ENCODE measurements at places on chromosomes 16 and 17.

DNA sequence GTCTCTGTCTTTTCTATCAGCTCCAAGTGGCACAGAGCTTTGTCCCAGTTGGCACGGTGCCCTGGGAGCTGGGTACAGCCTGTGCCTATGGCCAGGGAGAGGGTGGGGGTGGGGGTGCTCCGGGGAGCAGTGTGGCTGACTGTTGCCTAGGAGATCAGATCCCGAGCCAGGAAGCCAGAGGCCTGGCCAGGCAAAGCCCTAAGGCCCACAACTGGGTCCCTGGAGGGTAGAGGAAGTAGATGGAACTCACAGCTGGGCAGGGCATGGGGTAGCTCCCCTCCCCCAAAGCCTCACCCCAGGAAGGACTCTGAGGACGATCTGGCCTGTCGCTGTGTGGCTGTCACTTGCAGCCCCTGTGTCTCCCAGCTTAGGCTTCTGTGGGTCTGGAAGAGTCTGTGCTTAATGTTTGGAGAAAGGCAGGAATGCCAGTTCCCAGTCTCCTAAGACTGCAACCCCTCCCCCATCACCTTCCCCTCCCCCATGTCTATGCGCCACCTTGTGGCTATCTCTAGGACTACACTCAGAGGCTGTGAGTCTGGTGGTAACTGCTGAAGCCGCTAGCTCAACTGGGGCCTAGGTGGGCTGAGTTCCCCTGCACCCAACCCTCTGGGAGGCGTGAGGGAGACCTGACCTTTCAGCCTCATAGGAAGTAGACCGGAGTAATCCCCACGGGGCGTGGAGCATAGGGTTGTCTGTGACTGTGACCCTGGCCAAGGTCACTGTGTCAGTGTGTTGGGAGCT is 12.6 kb downstream of the THRA start:
- DNase-seq, result peak; percentile 51

- no peak for DNase-seq
These were observed 341.5 kb downstream of the SNX29 start for GRCh38 chr16:12317856-12318537.

DNA sequence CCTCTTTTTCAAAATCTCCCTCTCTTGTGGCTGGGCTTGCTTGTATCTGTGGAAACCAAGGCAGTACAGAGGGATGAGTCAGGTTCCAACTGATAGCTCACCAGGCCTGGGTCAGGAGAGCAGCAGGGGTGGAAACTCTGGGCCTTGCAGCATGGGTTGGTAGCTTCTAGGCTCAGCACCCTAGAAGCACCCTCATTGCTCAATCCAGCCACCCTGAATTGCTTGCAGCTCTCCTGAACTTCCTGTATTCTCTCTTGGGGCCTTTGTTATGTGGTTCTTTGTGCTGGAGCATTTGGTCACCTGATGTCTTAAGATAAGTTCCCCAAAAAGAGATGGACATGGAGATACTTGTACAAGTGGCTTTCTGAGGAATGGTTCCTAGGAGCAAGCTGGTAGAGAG is 169.4 kb downstream of the IRX5 start:
- no peak for DNase-seq

GRCh38 chr17:14125518-14126137 is 56.3 kb downstream of the COX10 start:
- DNase-seq, result no peak

GRCh38 chr16:58741166-58741565 is 7.0 kb upstream of the GOT2 start:
- DNase-seq, result no peak

DNA sequence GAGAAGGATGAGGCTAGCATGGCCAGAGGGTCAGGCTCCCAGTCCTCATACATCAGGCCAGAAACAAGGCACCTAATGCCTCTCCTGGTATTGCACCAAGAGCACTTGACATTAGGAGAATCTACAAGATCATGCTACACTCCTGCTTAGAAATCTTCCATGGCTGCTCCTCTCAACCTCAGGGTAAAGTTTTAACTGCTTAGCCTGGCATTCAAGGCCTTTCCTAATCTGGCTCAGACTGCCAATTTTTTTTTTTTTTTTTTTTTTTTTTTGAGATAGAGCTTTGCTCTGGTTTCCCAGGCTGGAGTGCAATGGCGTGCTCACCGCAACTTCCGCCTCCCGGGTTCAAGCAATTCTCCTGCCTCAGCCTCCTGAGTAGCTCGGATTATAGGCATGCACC is 8.2 kb downstream of the PIP4K2B start:
- no peak for DNase-seq

GRCh38 chr16:57775661-57776469 is 26.4 kb downstream of the KIFC3 start:
- no peak for DNase-seq

DNA sequence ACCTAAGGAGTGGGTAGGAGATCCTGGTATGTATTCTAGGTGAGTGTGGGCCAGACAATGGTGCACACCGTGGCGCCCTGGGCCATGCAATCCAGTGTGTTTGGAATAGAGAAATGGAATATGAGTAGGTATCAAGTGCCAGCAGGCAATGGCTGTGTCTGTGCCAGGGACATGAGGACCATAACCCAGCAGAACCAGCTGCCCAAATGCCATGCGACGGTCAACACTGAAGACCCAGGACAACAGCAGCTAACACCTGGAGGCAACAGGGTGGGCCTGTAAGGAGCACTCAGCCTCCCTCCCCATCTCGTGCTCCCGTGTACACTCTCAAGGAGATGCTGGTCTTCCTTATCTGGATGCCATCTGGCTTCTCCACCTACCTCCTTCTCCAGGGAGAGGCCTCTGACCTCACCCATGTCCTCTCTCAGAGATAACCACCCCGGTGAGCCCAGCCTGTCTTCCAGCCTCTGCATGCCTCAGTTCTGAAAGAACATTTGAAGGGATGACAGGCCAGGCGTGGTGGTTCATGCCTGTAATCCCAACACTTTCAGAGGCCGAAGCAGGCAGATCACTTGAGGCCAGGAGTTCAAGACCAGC is 750 bp upstream of the GSDMB start:
- DNase-seq, result no peak

- no peak for DNase-seq
These were observed 20.0 kb downstream of the NUFIP2 start for GRCh38 chr17:29273924-29274323.

Data from activated CD4-positive, alpha-beta T cell treated with anti-CD3 and anti-CD28 coated beads for 1 hour (primary cell).